Central memory CD8-positive, alpha-beta T cell (primary cell): ENCODE measurements at places on chromosomes 3 and 15.

GRCh38 chr3:194245474-194245873 is 105.7 kb downstream of the CPN2 start:
- no peaks in the 10 kb centered on the region for H3K4me1 ChIP-seq
- H3K27ac ChIP-seq = no peak overlapping the region
- no peak overlapping the region for H3K4me3 ChIP-seq
- H3K27me3 ChIP-seq = peaks cover 25% of the 10 kb centered on the region

- no peaks in the 10 kb centered on the region for H3K36me3 ChIP-seq
- H3K27me3 ChIP-seq = no peaks in the 10 kb centered on the region
- no peaks in the 10 kb centered on the region for H3K4me1 ChIP-seq
- no peak for DNase-seq
- H3K4me3 ChIP-seq = no peak overlapping the region
- H3K27ac ChIP-seq = no peak overlapping the region
Measured at GRCh38 chr3:106628407-106628806, 748.8 kb upstream of the CCDC54 start.

DNA sequence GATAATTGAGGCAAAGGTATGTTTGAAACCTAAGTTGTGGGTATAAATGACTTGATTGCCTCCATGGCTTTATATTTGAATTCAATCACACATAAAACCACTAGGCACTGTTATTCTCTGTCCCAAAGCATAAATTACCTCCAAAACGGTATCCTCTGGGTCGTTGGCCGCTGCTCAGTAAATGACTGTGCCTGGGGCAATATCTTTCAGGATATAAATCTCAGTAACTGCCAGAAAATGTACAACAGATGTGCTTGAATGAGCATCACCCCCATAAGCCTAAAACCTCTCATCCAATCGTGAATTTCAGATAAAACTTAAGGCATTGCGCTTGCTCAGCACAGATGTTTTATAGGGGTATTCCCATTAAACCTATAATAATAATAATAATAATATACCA is 19.0 kb upstream of the C3orf49 start:
- no peak overlapping the region for H3K27ac ChIP-seq
- no peaks in the 10 kb centered on the region for H3K4me1 ChIP-seq

DNA sequence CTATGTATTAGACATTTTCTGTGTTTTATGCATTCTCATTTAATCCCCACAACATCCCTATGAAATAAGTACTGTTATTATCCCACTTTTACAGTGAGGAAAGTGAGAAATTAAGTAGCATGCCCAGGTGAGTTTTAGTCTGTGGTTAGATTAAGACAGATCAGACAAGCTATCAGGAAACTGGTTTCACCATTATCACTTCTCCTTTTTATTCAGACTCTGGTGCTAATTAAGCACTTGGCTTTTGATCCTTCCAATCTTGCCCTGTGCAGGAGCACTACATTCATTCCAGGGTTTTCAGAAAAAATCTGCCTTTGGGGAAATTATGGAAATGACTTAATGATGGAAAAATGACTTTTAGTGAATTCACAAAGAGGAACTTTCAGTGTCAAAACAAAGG is 115.2 kb downstream of the TMEM108 start:
- H3K4me3 ChIP-seq = no peak overlapping the region
- no peak for DNase-seq
- no peak overlapping the region for H3K27ac ChIP-seq
- H3K36me3 ChIP-seq = no peaks in the 10 kb centered on the region

DNA sequence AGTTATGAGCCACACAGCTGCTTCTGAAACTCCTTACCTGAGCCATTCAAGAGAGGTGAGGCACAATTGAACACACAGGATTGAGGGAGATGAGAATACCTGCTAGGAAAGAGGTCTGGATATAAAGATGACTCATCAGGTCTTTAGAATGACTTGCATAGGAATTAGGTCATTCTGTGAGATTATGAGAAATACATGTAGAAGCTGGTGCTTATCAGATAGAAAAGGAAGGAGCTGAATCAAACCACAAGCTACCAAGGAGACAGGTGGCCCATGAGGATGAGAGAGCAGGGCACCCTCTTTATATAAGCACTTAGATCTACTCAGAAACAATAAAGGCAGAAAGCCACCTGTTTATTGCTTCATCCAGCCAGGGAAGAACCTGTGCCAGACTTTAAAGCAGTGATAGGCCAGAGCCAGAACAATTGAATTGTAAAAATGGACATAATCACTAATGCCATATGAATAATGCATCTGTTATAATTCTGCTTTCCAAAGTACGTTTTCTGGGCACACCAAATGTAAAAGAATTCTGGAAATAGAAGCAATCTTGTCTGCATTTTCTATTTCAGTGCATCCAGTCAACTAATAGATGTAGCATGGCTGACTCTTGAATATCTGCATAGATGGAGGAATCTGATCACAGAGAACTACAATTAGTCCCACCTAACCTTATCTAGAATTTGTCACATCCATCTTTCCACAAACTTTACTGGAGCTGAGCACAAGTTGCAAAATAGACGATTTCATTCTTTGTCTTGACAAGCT is 74.9 kb downstream of the PIK3R4 start:
- no peak for DNase-seq
- H3K27me3 ChIP-seq = no peaks in the 10 kb centered on the region
- peaks cover 7% of the 10 kb centered on the region for H3K36me3 ChIP-seq

- H3K27ac ChIP-seq = no peak overlapping the region
- H3K4me1 ChIP-seq = no peaks in the 10 kb centered on the region
- no peak overlapping the region for H3K4me3 ChIP-seq
- H3K27me3 ChIP-seq = no peaks in the 10 kb centered on the region
Measured at GRCh38 chr3:22731901-22732300, 471.2 kb upstream of the UBE2E2 start.

DNA sequence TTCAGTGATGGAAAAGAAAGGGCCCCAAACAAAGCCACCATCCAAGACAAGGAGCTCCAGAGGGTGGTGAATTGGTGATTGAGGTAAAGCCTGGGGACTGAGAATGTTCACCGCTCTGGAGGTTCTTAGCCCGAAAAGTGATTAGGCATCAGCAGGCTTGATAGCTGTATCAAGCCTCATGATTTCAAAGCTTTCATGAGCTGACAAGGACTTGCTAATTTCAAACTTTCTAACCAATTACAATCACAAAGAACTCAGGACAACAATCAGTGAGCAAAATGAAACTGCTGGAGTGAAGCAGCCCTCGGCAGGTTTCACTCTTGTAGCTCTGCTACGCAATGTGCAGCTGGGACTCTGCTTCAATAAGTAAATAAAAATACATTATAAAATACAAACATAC is 391.3 kb downstream of the TIGIT start:
- no peak for DNase-seq
- no peaks in the 10 kb centered on the region for H3K27me3 ChIP-seq
- peaks cover 6% of the 10 kb centered on the region for H3K4me1 ChIP-seq
- H3K4me3 ChIP-seq = no peak overlapping the region
- H3K36me3 ChIP-seq = peaks cover 1% of the 10 kb centered on the region
- H3K27ac ChIP-seq = no peak overlapping the region

DNA sequence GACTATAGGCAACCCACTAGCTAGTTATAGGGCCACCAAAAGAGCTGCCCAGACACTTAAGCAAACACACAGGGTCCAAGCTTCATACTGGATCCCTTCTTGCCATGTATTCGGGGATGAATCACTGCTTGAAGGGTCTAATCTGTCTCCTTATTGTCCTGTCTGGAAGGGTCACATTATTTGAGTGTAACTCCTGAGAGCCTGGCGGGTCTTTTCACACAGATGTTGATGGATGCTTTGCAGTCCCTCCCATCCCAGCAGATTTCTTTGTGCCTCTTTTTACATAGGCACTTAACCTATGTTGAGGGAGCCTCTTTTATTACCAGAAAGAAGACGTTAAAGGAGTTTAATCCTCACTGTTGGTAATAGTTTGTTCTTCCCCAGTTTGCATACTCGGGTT is 56.6 kb downstream of the BBX start:
- no peak for DNase-seq
- peaks cover 26% of the 10 kb centered on the region for H3K4me1 ChIP-seq

GRCh38 chr3:13133471-13133981 is 60.3 kb upstream of the IQSEC1 start:
- no peaks in the 10 kb centered on the region for H3K4me1 ChIP-seq
- no peak overlapping the region for H3K27ac ChIP-seq
- no peak for DNase-seq
- H3K36me3 ChIP-seq = no peaks in the 10 kb centered on the region
- no peak overlapping the region for H3K4me3 ChIP-seq

DNA sequence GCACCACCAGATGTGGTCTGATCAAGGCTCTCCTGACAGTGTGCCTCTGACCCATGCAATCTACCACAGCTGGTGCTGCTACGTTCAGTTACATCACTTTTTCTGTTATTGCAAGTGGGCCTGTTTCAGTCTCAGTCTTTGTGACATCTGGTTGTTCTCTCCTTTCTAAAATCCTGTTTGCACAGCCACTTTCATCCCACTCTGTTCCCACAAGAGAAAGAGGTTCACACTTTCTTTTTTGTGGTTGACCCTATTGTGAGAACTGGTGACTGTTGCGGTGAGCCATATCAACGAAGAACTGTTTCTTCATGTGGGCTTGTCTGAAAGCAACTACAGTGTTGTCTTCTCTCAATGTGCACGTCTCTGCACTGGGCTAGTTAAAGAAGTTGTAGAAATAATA is 342.8 kb upstream of the ARPP21 start:
- H3K36me3 ChIP-seq = no peaks in the 10 kb centered on the region
- H3K27ac ChIP-seq = no peak overlapping the region
- no peak for DNase-seq
- H3K4me3 ChIP-seq = no peak overlapping the region
- no peaks in the 10 kb centered on the region for H3K4me1 ChIP-seq
